ENCODE measurements at places on chromosomes 7 and 10.

GRCh38 chr7:100483722-100484672, at the start of gene NYAP1:
NYAP1 (plus strand) TSS chr7:100483927; CDS start chr7:100485312, 1,385 bp downstream.
- peak; percentile 96 for DNase-seq

GRCh38 chr7:69817121-69817520, 218.8 kb downstream of the AUTS2 start:
- no peak for DNase-seq

DNA sequence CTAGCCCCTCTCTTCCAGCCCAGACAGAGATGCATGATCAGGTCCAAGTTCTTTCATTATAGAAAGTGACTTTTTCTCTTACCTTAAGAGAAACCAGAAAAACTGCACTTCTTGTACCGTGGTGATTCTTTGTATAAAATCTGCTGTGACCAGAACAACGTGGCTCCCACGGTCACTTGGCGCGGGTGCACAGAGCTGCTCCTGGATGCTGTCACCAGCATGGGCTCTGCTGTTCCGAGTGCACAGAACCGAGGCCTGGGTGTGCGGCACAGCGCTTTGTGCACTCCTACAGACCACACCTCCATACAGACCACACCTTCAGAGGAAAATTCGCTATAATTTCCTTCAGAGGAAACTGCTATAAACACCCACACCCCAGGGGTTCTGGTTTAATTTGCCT, 26.0 kb downstream of the VIPR2 start:
- no peak for DNase-seq

DNA sequence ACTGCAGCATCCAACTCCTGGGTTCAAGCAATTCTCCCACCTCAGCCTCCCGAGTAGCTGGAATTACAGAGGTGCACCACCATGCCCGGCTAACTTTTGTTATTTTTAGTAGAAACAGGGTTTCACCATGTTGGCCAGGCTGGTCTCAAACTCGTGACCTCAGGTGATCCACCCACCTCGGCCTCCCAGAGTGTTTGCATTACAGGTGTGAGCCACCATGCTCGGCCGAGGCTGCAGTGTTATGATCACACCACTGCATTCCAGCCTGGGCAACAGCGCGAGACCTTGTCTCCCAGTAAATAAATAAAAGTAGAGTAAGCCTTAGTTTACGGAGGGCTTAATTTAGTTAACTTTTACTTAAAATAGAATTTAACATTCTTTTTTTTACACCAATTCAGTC, 23.7 kb upstream of the IGF2BP3 start:
- no peak for DNase-seq

GRCh38 chr10:110387983-110388686, 83.4 kb upstream of the SMNDC1 start:
- no peak for DNase-seq

GRCh38 chr7:42070068-42070467, 166.9 kb downstream of the GLI3 start:
- no peak for DNase-seq
